ENCODE measurements at places on chromosomes 3 and 15. TPM values are rescaled to one million over a fixed set of nuclear protein-coding genes. Genes with fewer than 3 reads are reported as not detected.

DNA sequence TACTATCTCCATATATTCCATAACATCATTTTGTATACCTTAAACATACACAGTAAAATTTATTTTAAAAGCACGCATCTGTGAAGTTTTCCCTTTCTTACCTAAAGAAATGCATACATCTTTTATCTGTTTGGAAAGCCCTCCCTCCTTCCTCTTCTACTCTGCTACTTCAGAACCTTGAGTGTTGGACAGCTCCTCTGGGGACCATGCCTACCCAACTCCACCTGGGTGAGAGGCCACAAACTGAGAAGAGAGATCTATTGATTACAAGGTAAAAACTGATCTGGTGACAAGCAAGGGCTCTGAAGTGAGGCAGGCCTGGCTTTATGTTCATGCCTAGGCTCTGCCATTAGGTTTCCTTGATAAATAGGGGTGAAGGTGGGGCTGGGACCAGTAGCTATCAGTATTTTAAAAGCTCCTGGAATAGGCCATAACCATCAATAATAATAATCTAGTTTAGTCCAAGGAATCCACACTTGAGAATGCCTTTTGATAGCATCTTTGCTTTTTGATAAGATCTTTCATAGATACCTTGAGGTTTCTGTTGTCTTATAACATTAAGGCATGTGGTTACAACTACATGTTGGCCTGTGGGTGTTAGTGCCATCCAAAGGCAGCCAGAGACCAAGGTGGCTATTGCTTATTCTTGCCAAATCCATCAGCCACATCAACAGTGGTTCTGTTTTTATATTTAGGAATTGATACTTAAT, 148.8 kb downstream of the KCNMB2 start:
- no peak for DNase-seq
- no peaks in the 10 kb centered on the region for H3K4me1 ChIP-seq
- no peak overlapping the region for H3K4me3 ChIP-seq

GRCh38 chr15:20106026-20106425, 435.6 kb downstream of the GOLGA6L6 start:
- H3K4me3 ChIP-seq = no peak overlapping the region
- no peak overlapping the region for H3K27ac ChIP-seq
- H3K36me3 ChIP-seq = no peaks in the 10 kb centered on the region
- H3K4me1 ChIP-seq = no peaks in the 10 kb centered on the region
- peak; percentile 0 for DNase-seq
- H3K27me3 ChIP-seq = no peaks in the 10 kb centered on the region

The ZMYND10 gene
- 0.87 TPM for polyA plus RNA-seq

The REC114 gene
- polyA plus RNA-seq = not detected

Measured in stomach (tissue), 19 donors.